ENCODE measurements at places on chromosomes 2 and 18.

GRCh38 chr2:38968021-38968420, 78.3 kb downstream of the ARHGEF33 start:
- DNase-seq = no peak

- peak; percentile 2 for DNase-seq
Observed at GRCh38 chr2:187215532-187216240, 232.4 kb downstream of the CALCRL start.

- no peak for DNase-seq
Observed at GRCh38 chr2:109439986-109440385, 173.8 kb downstream of the SEPTIN10 start.

- peak; percentile 59 for DNase-seq
Observed at GRCh38 chr18:59846814-59847490, 52.8 kb upstream of the PMAIP1 start.

GRCh38 chr2:72153924-72154323, 6.3 kb upstream of the CYP26B1 start:
- no peak for DNase-seq

DNA sequence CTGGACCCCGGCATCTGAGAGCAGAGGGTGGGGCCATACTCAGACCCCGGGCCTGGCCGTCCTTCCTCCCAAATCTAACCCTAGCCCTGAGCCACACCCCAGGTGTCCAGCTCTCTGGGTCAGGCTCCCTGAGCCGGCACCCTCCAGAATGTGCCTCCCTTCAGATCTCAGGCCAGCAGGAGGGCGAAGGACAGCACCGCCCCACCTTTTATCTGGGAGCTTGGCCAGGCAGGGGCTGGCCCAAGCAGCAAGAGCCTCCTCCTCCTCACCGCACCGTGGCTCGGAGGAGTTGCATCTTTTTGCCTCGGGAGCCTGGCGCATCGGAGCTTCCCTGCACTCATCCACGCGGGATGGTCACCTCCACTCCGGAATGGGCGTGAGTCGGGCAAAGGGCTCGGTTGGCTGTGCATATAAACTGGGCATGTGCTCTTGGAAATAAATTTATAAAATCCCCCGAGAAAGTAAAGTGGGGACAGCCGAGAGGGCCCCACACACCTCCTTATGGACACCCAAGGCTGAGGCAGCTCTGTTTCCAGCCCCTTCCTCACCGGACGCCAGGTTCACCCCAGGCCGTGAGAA, 69.1 kb upstream of the CTDP1 start:
- no peak for DNase-seq

GRCh38 chr2:101638817-101639605, 58.5 kb upstream of the MAP4K4 start:
- DNase-seq = no peak

DNA sequence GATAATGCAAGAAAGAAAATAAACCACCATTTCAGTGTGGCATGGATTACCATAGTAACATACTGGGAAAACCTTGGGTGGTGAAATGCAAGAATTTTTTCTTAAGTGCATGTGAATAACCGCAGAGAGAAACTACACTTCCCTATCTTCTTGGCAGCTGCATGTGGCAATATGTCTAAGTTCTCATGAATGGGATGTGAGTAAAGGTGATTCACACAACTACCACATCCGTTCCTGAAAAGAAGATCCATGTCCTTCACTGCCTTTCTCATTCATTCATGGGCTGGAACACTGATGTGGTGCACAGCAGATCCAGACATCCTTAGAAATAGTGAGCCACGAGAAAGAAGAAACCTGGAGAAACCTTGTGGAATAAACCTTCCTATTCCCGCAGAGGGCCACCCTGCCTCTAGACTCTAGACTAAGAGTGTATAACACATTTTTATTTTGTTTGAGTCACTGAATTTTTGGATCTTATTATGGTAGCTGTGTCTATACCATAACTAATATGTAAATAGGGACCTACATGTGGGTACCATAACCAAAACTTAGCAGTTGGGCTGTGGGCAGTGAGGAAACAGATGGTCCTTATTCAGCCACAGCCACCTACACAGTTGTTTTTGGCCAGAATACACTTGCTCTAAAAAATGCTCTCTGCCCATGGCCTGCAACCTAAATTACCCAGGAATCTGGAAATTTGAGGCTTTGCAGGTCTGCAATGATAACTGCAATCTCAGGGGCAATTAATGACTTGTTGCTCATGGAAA, 573.3 kb downstream of the LRP1B start:
- peak; percentile 98 for DNase-seq

DNA sequence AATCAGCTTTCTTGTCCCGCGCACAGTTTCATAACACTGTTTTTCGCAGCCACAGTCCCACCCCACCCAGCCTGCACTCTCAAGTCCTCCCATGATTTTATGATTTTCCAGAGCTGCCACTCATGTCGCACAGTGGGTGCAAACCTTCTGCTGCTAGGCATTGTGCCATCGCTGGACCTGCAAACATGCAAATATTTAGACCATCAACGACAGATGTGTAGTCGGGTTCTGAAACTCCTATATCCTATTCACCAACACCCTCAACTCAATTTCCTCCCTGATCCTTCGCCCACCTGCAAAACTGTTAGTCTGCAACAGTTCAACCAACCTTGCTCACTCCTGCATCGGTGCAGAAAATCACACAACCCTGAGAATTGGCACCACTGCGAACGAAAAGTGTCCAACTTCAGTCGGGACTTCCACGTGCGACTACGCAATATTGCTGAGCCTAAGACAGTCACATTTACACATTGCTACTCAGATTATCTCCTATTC, 871 bp upstream of the ALS2 start:
- DNase-seq = no peak

GRCh38 chr2:188189356-188189755, 102.3 kb upstream of the GULP1 start:
- DNase-seq = peak; percentile 91

GRCh38 chr2:191977754-191978153, 130.9 kb upstream of the CAVIN2 start:
- DNase-seq = no peak

DNA sequence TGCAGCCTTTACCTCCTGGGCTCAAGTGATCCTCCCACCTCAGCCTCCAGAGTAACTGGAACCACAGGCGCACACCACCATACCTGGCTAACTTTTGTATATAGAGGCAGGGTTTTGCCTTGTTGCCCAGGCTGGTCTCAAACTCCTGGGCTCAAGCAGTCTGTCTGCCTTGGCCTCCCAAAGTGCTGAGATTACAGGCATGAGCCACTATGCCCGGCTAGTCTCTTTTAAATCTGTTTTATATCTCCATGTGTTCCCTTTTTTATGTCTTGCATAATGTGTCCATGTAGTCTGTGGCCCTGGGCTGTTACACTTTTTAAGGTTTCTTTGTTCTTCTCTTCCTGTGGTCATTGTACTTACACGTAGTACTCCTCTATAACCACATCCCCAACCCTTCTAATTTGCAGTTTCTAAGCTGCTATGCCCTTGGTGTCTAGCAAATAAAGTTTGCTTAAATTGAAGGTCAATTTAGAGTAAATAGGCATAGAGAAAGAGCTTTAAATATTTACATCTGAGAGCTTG, 168.2 kb downstream of the MCFD2 start:
- no peak for DNase-seq

DNA sequence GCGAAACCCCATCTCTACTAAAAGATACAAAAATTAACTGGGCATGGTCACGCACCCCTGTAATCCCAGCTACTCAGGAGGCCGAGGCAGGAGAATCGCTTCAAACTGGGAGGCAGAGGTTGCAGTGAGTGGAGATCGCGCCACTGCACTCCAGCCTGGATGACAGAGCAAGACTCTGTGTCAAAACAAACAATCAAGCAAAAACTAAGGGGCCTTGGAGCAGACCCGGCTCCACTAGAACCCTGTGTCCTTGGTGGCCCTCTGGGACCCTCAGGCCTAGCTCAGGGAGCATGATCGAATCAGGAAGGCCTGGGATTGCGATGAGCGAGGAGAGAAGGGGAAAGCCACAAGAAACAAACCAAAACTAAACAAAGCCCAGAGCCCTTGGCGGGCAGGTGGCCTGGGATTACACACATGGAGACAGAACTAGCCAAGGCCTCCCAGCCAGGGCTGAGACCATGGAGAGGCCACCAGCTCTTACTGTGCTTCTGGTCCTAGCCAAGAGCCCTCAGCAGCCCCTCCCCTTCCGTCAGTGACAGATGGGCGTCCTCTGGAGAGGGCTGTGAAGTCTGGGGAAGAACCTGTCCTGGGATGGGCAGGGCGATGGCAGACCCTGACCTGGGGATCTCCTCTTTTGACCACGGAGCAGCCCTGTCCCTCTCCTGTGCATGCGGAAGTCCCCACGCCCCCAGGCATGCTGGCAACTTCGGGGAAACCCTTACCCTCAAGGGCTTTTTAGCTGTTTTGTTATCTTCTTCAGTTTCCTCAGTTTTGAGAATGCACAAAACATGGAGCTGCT, 27.4 kb upstream of the CATIP start:
- no peak for DNase-seq

GRCh38 chr2:117835990-117836760, 21.7 kb downstream of the DDX18 start:
- DNase-seq = peak; percentile 52

- DNase-seq = no peak
Observed at GRCh38 chr2:144181001-144181400, 338.9 kb downstream of the ZEB2 start.

DNA sequence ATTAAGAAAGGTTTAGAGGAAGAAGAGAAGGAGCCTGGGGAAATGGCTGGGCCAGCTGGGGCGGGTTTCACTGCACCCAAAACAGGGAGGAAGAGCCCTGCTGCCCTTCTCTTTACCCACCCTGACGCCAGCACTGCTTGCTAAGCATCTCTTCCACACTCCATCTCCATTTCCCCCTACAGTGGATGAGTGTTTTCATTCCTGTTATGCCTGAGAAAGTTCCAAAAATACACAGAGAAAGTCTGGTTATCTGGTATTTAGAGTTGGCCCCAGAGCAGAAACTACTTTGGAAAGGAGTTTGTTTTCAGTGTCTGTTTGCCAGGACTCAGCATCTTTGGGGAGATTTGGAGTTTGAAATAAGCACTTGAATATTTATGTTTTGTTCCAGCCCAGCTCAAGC, 451.0 kb downstream of the SLC4A3 start:
- no peak for DNase-seq

DNA sequence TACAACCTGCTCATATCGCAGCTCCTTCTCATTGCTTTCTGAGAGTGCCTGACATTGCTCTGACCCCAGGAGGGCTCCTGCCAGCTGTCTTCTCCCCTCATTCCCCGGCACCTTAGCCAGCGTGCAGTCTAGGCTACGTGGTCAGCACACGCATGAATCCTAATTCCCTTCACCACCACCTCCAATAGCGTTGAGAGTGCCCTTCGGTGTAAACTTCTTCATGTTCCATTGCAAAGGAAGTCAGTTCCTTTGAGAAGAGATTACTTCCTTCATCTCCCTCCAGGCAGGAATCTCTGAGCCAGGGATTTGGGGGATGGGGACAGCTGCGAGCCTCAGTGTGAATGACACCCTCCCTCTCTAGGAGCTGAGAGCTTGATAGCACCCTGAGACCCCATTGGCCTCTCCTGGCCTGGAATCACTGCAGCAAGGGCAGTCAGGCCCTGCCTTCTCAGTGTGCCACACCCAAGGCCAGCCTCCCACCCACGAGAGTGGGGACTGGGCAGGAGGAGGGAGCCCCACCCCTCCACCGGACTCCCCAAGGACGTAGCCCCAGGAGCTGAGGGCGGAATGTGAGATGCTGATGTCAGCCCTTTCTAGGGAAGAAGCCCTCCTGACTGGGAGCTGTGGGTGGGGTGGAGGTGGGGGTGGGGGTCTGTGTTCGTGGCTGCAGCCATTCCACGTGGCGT, 53.4 kb downstream of the SLC66A2 start:
- no peak for DNase-seq

- DNase-seq = no peak
Observed at GRCh38 chr18:25662272-25662671, 310.3 kb upstream of the ZNF521 start.

GRCh38 chr2:86123328-86123925, 17.4 kb downstream of the PTCD3 start:
- DNase-seq = no peak

DNA sequence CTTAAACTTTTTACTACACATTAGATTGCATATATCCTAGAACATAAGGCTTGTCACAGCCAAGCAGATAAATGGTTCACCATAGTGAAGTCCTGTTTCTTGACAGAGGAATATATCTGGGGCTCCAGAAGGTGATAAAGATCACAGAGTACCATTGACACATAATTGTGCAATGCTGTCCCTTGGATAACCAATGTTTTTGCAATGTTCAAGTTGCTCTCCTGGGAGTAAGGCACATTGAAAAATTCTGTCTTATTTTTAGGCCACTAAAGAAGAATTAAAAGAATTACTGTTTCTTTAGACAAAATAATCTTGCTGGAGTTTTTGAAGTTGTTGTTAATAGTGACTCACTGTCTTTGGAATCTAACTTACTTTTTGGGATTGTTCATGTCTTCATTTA, 1132.8 kb downstream of the LRP1B start:
- DNase-seq = no peak

DNA sequence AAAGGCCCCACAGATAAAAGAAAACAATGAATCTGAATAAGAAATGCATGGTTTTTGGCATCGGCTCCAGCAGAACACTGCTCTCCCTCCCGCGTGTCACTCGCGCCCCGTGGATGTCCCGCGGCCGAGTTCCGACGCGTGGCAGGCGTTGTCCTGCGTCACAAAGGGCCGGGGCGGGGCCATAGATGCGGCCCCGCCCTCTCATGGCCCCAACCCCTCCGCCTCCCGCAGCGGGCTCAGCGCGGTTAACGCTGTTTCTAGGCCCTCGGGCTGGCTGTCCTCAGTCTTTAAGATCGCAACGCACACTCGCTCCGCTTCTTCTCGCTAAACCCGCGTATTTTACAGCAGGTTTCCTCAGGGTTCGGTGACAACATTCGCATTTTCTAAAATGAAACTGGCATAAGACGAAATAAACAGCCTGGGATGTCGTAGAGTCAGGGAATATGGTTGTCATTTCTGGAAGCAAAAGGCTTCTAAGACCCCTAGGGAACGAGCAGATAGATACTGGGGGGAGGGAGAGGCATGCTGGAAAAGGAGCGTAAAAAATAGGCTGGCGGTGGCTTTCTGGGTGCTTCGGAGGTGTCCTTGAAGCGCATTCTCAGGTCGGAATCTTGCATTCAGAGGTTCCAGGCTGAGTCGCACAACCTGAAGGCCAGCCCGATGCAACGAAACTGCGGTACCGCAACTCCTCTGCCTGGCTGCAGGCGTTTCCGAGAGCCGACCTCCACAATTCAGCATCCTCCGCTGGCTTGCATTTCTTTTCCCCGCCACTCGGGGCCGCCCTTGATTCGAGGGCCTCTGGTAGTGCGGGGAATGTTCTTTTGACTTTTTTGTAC, at the start of gene FKBP7:
Gene FKBP7 (minus strand): TSS at position 162 of the 836 bp plus-strand sequence. CDS start 101 bp downstream, at position 61.
- DNase-seq = peak; percentile 58

All from bronchial epithelial cell (primary cell).